ENCODE measurements at places on chromosomes 7 and 10.

DNA sequence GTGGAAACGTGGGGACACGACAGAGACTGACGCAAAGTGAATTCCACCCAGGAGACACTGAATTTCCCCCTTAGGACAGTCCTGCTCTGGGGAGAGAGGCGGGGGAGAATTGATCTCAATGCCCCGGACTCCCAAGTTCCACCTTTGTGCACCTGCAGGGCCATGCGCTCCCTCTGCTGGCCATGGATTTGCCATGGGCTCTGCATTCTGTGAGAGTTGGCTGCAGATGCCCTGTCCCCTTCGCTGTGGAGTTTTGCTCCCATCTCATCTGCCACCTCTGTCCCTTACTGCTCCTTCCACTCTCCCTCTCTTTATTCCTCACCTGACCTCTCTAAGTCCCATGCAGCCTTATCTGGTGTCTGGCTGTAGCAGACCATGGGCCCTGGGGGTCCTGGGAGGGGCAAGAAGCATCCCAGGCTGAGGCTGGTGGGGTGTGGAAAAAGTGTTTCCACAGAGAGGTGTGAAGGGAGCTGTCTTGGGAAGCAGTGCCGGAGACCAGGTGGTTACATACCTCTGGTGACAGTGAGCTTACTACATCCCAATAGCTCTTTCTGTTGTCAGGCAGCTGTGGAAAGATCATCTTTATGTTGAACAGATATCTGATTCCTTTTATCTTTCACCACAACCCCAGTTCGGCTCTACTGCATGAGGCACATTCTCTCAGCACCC, 14.3 kb downstream of the GHRHR start:
- peak; percentile 18 for DNase-seq

DNA sequence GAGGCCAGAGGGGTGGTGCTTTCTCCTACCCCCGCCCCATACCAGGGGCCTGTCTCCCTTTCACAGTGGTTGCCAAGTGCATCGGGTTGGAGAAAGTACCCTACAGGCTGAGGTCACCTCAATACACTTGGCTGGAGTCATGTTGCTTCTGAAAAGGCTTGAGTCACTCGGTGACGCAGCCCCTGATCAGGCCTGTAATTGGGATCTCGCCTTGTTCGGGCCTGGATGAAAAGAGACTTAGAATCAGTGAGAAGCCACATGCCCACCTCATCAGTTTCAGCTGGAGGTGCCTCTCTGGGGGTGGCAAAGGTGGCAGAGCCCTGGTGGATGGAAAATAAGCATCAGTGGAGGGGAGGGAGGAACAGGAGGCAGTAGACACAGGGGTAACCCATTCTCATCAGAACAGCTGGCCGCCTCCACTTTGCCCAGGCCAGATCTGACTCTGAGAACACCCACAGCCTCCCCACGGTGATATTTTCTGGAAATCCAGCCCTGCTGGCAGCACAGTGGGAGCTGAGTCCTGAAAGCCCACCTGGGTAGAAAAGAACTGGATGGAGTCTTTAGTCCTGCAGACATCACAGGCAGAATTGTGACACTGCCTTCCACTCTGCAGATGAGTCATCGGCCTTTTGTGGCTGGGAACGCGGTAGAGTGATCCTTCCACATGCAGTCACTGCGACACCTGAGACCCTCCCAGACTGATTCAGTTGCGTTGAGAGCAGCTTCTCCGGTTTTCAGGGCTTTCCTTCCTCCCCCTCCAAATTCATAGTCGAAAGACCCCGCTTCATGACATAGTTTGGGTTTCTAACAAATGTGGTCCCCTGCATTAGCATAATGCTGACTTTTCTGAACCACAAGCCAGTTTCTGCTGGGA, 108.0 kb downstream of the GRK5 start:
- peak; percentile 41 for DNase-seq

- DNase-seq = peak; percentile 62
These were observed 7.1 kb upstream of the AMZ1 start for GRCh38 chr7:2680792-2681490.

- DNase-seq = no peak
These were observed 1327.4 kb downstream of the GATA3 start for GRCh38 chr10:9381733-9382532.

DNA sequence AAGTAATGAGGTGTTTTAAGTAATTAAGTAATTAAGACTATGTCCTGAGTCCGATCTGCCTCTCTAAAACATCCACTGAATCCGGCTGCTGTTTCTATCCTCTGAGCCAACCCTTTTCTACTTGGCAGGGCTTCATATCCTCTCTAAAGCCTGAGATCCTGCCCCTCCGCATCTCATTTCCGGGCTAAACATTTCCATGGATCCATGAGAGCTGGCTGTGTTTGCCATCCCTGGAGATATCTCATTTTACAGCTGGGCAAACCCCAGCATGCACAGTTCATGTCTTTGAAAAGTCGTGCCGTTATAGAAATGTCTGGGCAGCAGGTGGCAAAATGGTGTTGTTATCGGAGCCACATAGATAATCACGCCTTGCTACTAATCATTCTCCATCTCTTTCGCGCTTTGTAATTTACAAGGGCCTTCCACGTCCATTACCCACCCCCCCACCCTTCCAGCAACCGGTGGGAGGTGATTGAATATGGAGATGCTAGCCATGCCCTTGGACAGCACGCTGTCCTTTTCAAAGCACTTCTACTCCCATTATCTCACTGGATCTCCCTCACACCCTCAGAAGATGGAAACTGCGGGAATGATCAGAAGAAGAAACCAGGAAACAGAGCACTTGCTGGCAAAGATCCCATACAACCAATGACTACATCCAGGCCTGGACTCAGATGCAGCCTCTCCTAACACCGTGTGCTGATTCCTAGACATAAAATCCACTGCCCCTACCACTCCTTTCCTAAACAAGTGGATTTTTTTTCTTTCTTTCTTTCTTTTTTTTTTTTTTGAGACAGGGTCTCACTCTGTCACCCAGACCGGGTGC, 1189.2 kb downstream of the TYW1 start:
- DNase-seq = no peak

DNA sequence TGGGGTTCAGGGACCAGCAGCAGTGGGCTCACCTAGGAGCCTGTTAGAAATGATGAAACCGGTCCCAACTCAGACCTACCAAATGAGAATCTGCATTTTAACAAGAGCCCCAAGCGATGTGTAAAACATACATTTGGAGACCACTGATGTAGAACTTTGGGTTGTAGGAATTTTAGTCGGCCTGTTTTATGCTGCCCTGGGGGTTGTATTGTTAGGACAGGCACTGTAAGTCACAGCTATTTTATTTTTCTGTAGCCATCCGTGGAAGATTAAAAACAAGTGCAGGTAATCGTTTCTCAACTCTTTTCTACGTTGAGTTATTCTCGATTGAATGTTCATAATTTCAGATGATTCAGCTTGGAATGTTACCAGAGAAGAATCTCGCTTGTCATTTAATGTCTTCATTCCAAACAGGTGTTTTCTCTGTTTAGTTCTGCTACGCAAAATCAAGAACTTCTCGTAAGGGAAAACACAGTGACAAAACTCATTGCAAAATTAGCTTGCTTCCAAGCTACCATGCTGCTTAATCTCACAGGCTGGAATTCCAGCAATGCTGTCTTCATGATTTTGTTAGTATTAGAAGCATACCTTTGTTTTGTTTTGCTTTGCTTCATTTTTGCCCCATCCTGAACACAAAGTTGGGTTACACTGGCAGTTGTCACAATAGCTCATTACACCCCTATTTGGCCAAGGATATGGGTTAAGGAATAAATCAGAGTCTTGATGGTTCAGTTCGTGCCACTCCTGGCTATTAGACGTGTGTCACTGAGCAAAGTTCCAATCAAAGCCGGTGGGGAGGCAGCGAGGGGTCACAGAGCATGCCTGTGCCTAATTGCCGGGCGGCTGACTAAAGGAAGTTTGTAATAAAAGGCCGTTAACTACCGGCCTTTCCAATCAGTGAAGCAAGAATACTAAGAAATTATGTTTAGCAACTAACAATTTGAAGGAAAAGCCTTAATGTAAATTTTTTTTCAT, 676.9 kb downstream of the GATA3 start:
- DNase-seq = no peak

DNA sequence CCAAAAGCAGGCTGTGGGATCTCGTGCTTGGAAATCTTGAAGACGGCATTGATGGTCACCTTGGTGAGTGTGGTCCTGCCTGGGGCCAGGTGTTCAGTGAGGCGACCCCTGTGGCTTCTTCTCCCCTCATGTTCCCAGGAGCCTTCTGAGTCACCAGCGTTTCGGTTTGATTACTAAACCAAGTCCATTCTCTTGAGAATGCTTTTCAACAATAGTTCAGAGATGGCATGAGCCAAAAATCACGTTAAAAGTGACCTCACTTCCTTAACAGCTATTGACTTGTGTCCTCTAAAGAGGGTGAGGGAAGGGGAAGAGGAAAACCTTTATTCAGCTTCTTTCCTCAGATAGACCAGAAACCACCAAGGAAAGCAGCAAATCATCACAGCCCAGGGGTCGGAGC, 315.2 kb downstream of the GATA3 start:
- DNase-seq = no peak

- DNase-seq = no peak
These were observed 92.1 kb downstream of the PPP1R3C start for GRCh38 chr10:91540733-91541132.

- DNase-seq = no peak
These were observed 555.9 kb upstream of the DPP6 start for GRCh38 chr7:153496257-153496656.

DNA sequence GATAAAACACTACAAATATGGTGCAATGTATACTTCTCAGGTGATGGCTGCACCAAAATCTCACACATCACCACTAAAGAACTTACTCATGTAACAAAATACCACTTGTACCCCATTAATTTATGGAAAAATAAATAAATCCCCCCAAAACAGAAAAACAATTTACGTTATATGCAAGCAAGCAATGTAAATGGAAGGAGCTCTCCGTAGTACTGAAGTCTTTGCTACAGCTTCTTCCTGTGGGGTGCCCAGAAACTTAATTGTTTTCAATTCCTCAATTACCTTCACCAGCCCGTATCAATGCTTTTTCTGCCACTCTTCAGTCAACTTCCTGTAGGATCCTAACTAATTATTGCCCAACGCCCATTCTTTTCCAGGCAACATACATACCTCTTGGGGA, 138.1 kb downstream of the RELN start:
- DNase-seq = peak; percentile 5

DNA sequence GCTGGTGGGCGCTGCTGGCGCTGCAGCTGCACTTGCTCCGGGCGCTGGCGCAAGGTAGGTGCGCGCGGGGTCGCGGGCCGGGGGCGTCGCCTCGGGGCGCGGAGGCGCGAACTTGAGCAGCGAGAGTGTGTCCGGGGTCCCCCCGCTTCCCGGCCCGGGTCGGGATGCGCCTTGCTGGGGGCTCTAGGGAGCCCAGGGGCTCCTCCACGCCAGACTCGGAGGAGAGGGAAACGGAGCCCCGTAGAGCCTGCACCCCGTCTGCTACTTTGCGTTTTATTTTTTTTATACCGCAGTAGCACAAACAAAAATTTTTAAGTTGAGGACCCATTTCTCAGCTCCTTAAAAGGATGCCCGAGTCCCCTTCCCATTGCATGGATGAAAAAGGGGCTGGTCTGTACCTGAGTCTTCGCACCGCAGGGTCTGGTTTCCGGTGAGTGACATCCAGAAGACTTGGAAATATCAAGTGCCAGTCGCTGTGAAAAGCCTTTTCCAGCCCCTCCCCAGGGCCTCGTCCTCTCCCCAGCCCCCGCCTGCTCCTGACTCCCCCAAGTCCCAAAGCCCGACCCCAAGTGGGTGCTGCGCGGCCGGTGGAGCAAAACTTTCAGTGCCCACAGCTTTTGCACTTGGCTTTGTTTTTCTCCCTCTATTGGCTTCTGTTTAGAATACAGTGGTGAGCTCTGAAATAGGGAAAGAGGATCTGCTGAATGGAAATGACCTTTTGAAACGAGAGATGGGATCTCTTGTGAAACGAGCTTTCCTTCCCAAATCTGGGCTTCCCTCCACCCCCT, 973 bp downstream of the SDK1 start:
- DNase-seq = peak; percentile 68

GRCh38 chr10:58826694-58827093, 314.0 kb downstream of the BICC1 start:
- DNase-seq = no peak

DNA sequence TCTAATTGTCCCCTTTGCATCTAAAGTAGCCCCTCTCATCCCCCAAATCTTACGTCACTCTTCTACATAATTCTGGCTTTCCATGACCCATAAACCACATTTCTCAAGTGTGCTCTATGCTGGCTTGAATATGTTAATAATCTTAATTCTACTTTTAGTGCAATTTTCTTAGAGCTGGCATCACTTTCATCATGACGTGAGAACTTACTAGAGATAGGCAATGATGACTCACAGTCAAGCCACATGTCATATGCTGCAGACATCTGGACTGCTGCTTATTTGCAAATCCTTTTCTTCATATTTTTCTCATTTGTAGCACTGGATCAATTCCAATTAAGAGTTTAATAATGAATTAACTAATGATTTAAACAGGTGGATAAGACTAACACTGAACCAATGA, 260.7 kb upstream of the PRKCQ start:
- DNase-seq = no peak

- DNase-seq = no peak
These were observed 573.4 kb downstream of the ETV1 start for GRCh38 chr7:13416071-13416470.

- no peak for DNase-seq
These were observed 2.4 kb upstream of the AIFM2 start for GRCh38 chr10:70135046-70135445.

GRCh38 chr10:10758306-10758705, 259.4 kb upstream of the CELF2 start:
- no peak for DNase-seq

DNA sequence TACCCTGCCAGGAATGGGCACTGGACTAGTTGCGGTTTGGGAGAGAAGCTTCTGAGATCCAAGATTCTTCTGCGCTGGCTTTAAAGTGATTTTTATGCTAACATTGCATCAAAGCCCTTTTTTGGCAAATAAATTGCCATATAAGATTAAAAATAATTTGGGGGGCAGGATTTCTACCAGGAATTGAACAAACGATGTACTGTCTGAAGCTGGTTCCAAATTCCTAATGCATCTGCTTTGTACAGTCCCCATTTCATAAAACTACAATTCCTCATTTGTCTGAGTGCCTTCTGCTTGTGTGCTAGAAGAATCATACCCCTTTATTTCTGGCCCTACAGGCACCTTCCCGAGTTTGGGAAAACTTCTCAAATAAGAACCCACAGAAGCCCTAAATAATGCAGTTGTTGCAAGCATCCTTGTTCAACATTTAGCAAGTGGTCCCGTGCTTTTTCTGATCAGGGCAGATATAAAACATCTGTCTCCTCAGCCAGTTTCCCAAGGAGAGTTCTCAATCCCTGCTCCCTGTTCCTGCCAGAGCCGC, 349.7 kb downstream of the PTEN start:
- no peak for DNase-seq

GRCh38 chr7:68674826-68675225, 923.4 kb upstream of the AUTS2 start:
- DNase-seq = no peak

DNA sequence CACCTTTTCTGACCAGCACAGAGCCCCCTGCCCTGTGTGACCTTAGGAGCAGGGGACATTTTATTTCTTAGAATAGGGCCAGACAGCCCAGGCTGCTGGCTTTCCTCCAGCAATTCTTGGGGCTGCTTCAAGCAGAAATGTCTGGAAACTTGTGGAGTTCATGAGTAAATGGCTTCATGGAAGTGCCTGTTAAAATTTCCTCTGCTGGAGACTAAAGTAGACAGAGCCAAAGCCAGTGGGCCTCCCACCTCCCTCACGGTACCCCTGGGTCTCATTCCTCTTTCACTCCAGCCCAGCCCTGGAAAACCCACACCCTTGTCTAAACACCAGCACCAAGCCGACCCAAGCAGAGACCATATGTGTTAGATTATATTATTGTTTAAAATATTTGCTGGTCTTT, 505.5 kb upstream of the ZMIZ1 start:
- DNase-seq = no peak
